Stimulated activated CD8-positive, alpha-beta memory T cell treated with anti-CD3 and anti-CD28 coated beads, Interleukin-2, amount 100 ng/mL, for 1 hour (primary cell): ENCODE measurements at places on chromosomes 1 and 21.
A peak's percentile ranks its signal among the peaks of the same experiment; 100 is the strongest.

GRCh38 chr1:8671306-8671917, 146.0 kb downstream of the RERE start:
- DNase-seq = no peak

GRCh38 chr1:30189818-30190500, 533.4 kb downstream of the MATN1 start:
- no peak for DNase-seq

GRCh38 chr1:111199881-111200801, at the start of gene DENND2D:
TSS of gene DENND2D (minus strand) at chr1:111200646. CDS start at chr1:111200459, 187 bp downstream.
- peak; percentile 41 for DNase-seq

- DNase-seq = no peak
Observed at GRCh38 chr1:44677201-44677766, 2.8 kb downstream of the ARMH1 start.

DNA sequence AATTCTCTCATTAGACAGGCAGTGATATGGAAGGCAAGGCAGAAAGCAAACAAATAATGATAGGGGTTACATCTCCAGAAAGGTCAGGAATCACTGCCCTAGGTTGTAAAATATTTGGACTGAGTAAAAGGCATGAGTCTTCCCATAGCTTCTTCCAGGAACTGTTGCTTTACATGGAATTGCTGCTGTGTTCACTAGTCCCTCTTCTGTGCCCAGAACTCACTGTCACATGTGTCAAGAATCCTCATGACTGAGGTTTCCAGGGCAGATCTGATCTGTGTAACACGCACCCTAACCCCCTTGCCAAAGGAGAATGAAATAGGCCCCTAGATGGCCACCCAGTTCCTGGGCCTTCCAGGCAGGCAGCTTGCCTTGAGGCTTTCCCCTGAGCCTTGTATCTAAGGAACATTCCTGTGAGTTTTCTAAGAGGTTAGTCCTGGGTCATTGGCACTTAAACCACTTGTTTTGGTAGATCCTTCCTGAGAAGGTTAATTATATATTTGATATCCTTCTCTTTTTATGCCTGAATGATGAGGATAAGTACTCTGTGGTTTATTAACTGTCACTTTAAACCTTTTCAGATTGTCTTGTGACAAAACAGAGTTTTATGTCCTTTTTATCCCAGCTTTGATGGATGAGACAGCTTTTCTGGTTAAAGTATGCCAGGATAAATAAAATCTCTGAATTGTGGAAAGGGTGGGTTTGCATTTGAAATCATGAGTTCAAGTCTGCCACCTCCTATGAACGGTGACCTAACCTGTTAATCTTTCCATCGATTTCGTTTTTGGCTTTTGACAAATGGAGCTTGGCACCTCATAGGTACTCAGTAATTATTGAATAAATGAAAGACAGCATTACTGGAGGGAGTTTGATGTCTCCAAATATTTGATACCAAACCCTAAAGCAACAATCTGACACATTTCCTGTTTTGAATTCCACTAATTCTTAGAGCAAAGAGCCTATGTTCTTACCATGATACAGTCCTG, 163.3 kb downstream of the DHRS3 start:
- no peak for DNase-seq

DNA sequence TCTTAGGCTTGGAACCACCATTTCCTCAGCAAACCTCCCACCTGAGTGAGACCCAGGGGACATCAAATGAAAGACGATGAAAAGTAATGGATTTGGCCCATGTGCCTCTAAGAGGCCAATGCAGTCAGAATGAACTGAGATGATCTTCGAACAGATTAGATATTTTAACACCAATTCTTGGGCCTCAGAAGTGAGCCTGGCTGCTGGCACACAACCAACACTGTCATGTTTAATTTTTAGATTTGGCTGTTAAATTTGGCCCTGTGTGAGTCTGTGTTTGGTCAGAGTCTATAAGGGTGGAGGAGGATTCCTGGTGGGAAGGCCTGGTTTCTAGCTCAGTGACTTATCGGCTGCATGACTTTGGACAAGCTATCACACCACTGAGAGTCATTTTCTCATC, 45.4 kb downstream of the ELAPOR1 start:
- DNase-seq = no peak

- no peak for DNase-seq
Observed at GRCh38 chr1:234320549-234320948, 52.7 kb upstream of the COA6 start.

DNA sequence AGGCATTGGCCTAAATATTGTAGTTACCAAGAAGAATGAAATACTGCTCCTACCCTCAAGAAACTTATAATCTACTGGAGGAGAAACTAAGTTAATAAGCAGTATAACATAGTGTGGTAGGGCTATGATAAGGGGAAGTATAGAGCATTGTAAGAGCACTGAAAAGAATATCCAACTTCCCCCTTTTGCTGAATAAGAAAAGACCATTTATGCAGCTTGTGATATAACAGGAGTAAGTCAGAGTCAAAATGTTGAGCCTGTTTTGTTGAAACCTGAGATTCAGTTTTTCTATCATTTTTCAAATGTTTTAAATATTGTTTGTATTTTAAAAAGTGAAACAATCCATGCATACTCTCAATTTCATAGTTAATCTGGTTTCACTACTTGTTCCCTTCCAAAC, 48.3 kb upstream of the FCRL4 start:
- DNase-seq = no peak

- DNase-seq = no peak
Observed at GRCh38 chr1:226074046-226074445, 11.5 kb downstream of the H3-3A start.

GRCh38 chr1:165063181-165063965, 293.1 kb downstream of the LMX1A start:
- DNase-seq = no peak

DNA sequence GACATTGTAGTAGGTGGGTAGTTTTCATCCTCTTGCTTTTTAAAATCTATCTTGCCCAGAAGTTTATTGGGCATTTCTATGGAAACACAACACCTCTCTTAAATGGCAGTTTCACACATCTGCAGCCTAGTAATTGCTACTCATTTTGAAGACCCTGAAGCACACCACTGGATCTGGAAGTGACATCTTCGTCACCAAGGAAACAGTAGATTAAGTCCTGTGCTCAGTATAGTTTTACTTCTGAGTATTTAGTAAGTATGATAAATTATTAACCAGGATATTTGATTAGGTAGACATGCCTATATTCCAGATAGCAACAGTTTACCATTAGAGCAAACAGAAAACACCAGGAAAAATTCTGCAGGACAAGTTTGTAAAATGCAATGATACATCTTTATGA, 48.7 kb downstream of the UCK2 start:
- DNase-seq = no peak

DNA sequence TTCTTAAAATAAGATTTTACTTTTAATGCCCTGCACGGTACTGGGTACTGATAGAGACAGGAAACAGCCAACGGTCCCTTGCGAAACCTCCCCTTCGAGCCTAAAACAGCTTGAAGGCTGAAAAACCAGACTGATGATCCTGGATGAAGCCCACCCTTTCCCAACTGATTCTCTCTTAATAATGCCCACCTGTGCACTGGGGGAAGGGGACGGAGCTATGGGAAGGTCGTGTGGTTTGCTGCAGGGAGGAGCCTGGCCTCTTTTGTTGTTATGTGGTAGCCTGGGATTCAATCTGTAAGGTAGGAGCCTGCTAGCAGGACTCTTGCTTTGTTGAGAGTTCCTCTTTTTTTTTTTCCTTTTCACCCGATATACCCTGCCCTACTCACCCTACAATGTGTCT, 25.6 kb downstream of the SAMSN1 start:
- no peak for DNase-seq

DNA sequence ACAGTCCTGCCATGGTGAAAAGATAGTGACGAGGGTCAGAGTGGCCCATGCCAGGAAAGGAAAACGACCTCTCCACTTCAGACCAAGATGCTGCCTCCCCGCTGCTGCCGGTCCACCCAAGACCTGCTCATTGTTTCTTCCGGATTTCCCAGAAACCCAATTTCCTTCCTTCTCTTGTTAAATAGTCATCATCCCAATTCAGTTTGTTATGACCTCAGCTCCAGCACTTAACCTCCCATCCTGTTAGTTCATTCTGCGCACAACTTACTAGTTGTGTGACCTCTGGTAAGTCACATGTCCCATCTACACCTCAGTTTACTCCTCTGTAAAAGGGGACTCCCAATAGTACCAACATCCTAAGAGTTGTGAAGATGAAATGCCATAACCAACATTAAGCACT, 29.9 kb upstream of the PPP1R15B start:
- no peak for DNase-seq

DNA sequence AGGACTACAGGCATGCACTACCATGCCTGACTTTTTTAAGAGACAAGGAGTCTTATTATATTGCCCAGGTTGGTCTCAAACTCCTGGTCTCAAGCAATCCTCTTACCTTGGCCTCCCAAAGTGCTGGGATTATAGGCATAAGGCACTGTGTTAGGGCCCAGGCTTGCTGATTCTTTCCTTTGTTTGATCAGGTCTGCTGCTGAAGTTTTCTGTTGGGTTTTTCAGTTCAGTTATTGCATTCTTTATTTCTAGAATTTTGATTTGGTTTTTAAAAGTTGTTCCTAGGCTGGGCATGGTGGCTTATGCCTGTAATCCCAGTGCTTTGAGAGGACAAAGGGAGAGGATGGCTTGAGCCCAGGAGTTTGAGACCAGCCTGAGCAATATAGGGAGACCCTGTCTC, 47.9 kb downstream of the C4BPA start:
- no peak for DNase-seq

- no peak for DNase-seq
Observed at GRCh38 chr21:32991361-32991760, 34.4 kb upstream of the OLIG2 start.
